ENCODE measurements at places on chromosomes 2 and 18.
A peak's percentile ranks its signal among the peaks of the same experiment; 100 is the strongest.

DNA sequence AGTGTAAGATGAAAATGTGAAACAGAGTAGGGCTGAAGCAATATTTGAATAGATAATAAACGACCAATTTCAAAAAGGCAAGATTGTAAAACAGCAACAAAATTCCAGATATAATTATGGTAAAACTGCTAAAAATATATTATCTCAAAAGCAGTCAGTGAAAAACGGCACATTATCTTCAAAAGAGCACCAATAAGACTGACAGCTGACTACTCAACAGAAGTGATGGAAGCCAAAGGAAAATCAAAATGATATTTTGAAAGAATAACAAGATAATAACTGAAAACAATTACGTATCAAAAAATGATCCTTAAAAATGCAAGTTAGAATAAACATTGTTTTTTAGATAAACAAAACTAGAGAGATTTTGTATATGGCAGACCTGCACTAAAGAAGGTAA, 920.6 kb upstream of the FAM98A start:
- no peak for DNase-seq

DNA sequence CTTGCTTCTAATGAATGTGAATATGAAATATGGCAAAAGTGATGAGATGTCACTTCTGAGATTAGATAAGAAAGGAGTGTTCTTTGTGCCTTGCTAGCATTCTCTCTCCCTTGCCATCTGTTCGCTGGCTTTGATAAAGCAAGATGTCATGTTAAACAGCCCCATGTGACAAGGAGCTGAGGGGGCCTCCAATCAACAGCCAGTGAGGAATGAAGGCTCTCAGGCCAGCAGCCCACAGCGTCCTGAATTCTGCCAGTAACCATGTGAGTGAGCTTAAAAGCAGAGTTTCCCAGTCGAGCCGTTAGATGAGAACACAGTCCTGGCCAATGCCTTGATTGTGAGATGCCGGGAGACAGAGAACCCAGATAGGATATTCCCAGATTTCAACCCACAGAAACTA, 198.8 kb downstream of the IRS1 start:
- DNase-seq, result no peak

- peak; percentile 27 for DNase-seq
These were observed 9.3 kb upstream of the THADA start for GRCh38 chr2:43605079-43605655.

DNA sequence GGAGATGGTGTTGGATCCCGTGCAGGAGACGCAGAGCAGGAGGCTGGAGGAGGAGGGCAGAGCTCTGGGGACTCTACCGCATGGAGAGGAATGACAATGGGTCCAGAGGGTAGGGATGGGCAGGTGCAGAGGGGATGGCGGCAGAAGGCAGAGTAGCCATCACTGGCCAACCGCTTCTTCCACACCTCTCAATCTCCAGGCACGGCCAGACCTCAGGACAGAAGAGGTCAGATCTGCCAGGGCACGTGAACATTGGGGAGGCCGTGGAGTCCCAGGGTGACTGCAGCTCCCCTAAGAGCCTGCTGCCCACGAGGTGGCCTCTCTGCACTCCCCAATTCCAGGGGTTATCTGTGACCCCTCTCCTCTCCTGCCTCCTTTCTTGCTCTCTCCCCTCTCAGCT, 162.7 kb upstream of the HDAC4 start:
- no peak for DNase-seq

- peak; percentile 44 for DNase-seq
These were observed 8.4 kb upstream of the NR4A2 start for GRCh38 chr2:156340804-156341451.

- DNase-seq, result no peak
These were observed 37.2 kb upstream of the APCDD1 start for GRCh38 chr18:10417191-10417590.
